CD4-positive, alpha-beta T cell (primary cell): ENCODE measurements at places on chromosomes 5 and 9. TPM values are rescaled to one million over a fixed set of nuclear protein-coding genes. Genes with fewer than 3 reads are reported as not detected.

DMRTA1 gene
- total RNA-seq: not detected

DNA sequence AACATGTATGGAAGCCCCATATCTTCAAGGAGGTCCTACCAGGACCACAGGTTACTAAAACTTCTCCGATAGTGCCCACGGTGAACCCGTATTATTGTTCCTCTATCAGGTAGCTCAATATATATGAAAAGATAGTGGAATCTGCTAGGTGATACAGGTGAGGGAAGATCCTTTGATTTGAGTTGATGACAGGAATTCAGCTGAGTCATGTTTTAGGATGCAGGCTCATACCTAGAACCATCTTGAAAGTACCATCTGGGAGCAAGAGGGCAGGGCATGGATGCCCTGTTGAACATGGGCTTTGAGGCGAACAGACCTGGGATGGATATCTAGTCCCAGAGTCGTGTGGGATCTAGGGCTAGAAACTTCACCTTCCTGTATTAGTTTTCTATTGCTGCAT is 31.8 kb downstream of the UBLCP1 start:
- H3K27ac ChIP-seq: no peak overlapping the region
- no peak overlapping the region for H3K4me3 ChIP-seq
- H3K36me3 ChIP-seq: no peaks in the 10 kb centered on the region
- DNase-seq: no peak

APC gene
- 22.8 TPM for total RNA-seq

STK32A gene
- not detected for total RNA-seq

ZNF454 gene
- not detected for total RNA-seq

DNA sequence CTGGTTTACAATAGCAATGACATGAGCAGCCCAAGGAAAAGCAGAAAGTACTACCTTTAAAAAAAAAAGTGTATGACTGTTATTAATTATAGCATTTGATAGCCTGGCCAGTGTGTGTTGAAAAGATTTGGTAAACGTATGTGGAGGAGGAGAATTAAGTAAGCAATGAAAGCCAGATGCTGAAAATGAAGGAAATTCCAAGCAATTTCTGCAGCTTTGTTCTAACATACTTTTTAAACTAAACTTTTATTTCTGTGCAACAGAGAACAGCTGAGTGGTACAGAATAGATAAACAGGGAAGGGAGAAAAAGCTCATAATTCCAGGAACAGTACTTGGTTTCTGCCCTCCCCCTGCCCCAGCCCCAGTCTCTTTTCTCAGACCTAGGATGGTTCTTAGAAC is 252.6 kb downstream of the ADAMTSL1 start:
- H3K4me3 ChIP-seq: no peak overlapping the region
- no peaks in the 10 kb centered on the region for H3K36me3 ChIP-seq
- no peaks in the 10 kb centered on the region for H3K4me1 ChIP-seq
- H3K27ac ChIP-seq: no peak overlapping the region

ZNF879 gene
- 4.9 TPM for total RNA-seq

HACD4 gene
- 6.5 TPM for total RNA-seq

- H3K4me1 ChIP-seq: no peaks in the 10 kb centered on the region
- no peak overlapping the region for H3K4me3 ChIP-seq
- no peaks in the 10 kb centered on the region for H3K36me3 ChIP-seq
- H3K27me3 ChIP-seq: no peaks in the 10 kb centered on the region
- no peak overlapping the region for H3K27ac ChIP-seq
Observed at GRCh38 chr5:54251981-54252380, 58.4 kb downstream of the ARL15 start.

- H3K27ac ChIP-seq: no peak overlapping the region
- no peaks in the 10 kb centered on the region for H3K27me3 ChIP-seq
- H3K4me3 ChIP-seq: no peak overlapping the region
- no peaks in the 10 kb centered on the region for H3K4me1 ChIP-seq
Observed at GRCh38 chr5:15689836-15690235, 189.9 kb downstream of the FBXL7 start.

DNA sequence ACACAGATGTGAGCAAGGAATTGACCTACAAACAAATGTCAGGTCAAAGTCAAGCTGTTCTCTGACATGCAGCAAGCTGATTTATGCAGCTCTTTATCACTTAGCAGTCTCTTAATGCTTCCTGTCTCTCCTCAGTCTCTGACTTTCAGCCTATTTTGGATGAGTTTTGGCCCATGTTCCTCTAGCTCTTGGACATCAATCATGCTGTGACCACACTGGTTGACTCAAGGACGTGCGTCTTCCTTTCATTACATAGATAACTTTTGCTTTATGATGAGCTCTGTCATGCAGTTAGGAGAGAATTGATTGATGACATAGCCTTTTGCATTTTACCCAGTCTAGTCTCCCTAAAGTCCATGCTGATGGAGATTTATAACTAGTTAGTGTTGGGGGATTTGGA is 9.4 kb upstream of the REEP5 start:
- H3K36me3 ChIP-seq: no peaks in the 10 kb centered on the region
- no peak overlapping the region for H3K27ac ChIP-seq
- no peak for DNase-seq
- H3K4me3 ChIP-seq: no peak overlapping the region
- peaks cover 40% of the 10 kb centered on the region for H3K4me1 ChIP-seq
- H3K27me3 ChIP-seq: no peaks in the 10 kb centered on the region

DNA sequence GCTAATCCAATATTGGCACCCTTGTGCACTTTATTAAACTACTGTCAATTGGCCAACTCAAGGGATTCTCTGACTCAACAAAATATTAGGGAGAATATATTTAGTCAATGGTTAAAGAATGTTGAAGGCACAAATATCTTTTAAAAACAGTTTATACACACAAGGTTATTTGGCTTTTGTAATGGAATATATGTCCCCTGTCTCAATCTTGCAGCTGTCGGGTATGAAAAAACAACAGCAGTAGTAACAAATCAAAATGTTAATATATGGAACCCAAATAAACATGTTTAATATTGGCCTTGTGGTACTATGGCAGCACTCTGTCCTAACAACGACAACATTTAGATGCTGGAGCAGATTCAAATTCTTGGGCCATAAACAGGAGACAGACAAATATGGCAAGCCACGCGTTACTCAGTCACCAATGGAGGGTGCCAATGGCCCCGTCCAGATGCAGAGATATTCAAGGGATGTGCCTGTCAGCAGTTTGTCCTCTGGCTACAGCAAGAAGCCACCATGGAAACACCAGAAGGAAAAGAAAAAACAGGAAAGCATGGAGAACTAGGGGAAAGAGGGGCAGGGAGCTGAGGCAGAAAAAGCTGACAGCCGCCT is 342.0 kb downstream of the NDUFS4 start:
- H3K36me3 ChIP-seq: no peaks in the 10 kb centered on the region
- DNase-seq: no peak
- no peaks in the 10 kb centered on the region for H3K4me1 ChIP-seq
- H3K27me3 ChIP-seq: no peaks in the 10 kb centered on the region

CATSPER3 gene
- 0.56 TPM for total RNA-seq

CDC14B gene
- 3.5 TPM for total RNA-seq

DNA sequence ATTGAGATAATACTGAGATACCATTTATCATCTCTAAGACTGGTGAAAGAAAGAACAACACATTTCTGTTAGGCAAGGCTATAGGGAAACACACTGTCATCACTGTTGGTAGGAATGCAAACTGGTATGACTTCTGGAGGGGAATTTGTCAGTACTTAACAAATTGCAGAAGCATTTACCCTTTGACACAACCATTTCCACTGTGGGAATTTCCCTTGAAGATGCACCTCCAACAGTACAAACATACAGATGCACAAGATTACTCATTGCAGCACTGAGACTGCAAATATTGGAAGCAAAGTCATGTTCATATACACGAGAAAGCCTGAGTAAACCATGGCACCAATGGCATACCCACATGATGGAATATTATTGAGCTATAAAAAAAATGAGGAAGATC is 17.6 kb downstream of the GM2A start:
- DNase-seq: peak; percentile 58
- H3K27me3 ChIP-seq: no peaks in the 10 kb centered on the region
- H3K36me3 ChIP-seq: peaks cover 22% of the 10 kb centered on the region
- no peaks in the 10 kb centered on the region for H3K4me1 ChIP-seq
- H3K4me3 ChIP-seq: no peak overlapping the region

- no peak overlapping the region for H3K27ac ChIP-seq
- no peak overlapping the region for H3K4me3 ChIP-seq
- H3K27me3 ChIP-seq: no peaks in the 10 kb centered on the region
- H3K36me3 ChIP-seq: no peaks in the 10 kb centered on the region
- peaks cover 7% of the 10 kb centered on the region for H3K4me1 ChIP-seq
Observed at GRCh38 chr9:19975499-19975898, 186.7 kb upstream of the SLC24A2 start.

DNA sequence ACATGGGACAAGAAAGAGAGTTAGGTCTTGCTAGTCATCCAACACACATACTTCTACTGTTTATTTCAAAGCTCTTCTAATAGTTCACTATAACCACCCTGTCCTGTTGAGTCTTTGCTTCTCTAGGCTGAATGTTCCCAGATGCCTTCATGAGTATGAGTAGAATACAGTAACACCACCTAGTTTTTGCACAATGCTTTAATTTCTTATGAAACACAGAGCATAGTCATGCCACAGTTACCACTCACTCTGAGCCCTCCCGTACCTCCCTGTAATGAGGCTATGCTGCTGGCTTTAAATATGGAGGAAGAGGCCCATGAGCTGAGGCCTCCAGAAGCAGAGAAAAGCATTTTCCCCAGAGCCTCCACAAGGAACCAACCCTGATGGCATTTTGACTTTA is 75.0 kb upstream of the SLC1A3 start:
- H3K27me3 ChIP-seq: no peaks in the 10 kb centered on the region
- no peak overlapping the region for H3K27ac ChIP-seq
- H3K4me1 ChIP-seq: no peaks in the 10 kb centered on the region
- H3K36me3 ChIP-seq: no peaks in the 10 kb centered on the region
- H3K4me3 ChIP-seq: no peak overlapping the region

- H3K36me3 ChIP-seq: no peaks in the 10 kb centered on the region
- DNase-seq: no peak
- H3K4me1 ChIP-seq: no peaks in the 10 kb centered on the region
- no peaks in the 10 kb centered on the region for H3K27me3 ChIP-seq
- H3K4me3 ChIP-seq: no peak overlapping the region
Observed at GRCh38 chr5:59065554-59065953, 482.7 kb downstream of the RAB3C start.

GRCh38 chr9:119597499-119597898 is 228.3 kb upstream of the BRINP1 start:
- no peak for DNase-seq
- no peaks in the 10 kb centered on the region for H3K36me3 ChIP-seq
- no peaks in the 10 kb centered on the region for H3K27me3 ChIP-seq
- H3K4me1 ChIP-seq: no peaks in the 10 kb centered on the region
- no peak overlapping the region for H3K27ac ChIP-seq
- no peak overlapping the region for H3K4me3 ChIP-seq

GRCh38 chr9:34568774-34569173 is 20.8 kb downstream of the CNTFR start:
- no peak for DNase-seq
- H3K27me3 ChIP-seq: peaks cover 3% of the 10 kb centered on the region
- H3K4me3 ChIP-seq: no peak overlapping the region

DNA sequence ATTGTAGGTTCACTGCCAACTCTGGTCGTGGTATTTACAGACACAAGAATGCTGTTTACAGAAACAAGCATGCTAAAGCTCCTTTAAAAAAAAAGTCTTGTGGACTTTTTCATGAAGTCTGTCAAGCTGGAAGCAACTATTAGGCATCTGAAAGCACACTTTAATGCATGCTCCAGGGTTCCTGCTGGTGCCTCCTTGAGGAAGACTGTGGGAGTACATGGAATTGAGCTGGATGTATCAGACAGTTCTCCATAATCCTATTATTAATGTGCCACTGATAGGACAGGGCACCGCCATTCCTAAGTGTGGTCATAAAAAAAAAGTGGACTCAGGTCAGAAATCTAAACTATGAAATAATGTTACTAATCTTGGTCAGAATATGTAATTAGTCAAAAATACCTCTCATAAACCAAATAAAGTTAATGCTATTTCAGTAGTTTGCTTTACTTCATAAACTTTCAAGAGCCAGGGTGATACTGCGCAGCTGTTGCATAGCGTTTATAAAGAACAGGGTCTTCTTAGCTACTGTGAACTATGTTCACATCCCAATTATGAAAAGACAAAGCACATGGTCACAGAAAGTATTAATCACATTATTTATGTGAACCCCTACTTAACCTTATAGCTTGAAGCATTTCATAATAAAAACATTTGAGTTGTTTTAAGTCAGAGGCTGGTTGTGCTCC is 390.8 kb upstream of the PTGER4 start:
- DNase-seq: no peak
- H3K4me1 ChIP-seq: no peaks in the 10 kb centered on the region
- H3K27ac ChIP-seq: no peak overlapping the region

DNA sequence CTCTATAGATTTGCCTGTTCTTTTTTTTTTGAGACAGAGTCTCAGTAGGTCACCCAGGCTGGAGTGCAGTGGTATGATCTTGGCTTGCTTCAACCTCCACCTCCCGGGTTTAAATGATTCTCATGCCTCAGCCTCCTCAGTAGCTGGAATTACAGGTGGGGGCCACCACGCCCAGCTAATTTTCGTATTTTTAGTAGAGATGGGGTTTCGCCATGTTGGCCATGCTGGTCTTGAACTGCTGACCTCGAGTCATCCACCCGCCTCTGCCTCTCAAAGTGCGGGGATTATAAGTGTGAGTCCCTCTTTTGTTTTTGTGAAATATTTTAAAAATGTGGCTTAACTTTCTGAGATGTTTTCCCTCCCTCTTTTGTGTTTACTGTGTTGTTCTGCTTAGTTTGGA is 29.2 kb downstream of the HSPA4 start:
- no peaks in the 10 kb centered on the region for H3K27me3 ChIP-seq
- no peak overlapping the region for H3K27ac ChIP-seq
- DNase-seq: no peak
- no peaks in the 10 kb centered on the region for H3K4me1 ChIP-seq
- peaks cover 39% of the 10 kb centered on the region for H3K36me3 ChIP-seq
- H3K4me3 ChIP-seq: no peak overlapping the region

PCDHA3 gene
- not detected for total RNA-seq

DNA sequence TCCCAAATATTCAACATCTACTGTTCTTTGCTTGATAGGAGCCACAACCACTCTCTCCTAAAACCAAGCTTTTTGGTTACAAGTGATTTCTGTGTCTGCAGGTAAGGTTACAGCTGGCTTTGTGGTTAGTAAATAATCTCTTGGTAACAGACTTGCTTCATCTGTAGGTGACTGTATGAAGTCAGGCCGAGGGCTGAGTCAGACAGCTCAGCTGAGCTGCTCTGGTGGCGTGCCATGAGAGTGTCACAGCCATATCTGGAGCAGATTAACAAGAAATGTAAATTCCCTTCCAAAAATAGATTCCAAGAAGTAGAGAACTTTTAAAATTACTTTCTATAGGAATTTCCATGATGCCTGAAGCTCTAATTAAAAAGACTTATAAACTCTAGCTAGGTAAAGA is 23.7 kb upstream of the TAS2R1 start:
- H3K36me3 ChIP-seq: no peaks in the 10 kb centered on the region
- DNase-seq: no peak
- H3K4me1 ChIP-seq: no peaks in the 10 kb centered on the region
- H3K4me3 ChIP-seq: no peak overlapping the region
- no peaks in the 10 kb centered on the region for H3K27me3 ChIP-seq

DNA sequence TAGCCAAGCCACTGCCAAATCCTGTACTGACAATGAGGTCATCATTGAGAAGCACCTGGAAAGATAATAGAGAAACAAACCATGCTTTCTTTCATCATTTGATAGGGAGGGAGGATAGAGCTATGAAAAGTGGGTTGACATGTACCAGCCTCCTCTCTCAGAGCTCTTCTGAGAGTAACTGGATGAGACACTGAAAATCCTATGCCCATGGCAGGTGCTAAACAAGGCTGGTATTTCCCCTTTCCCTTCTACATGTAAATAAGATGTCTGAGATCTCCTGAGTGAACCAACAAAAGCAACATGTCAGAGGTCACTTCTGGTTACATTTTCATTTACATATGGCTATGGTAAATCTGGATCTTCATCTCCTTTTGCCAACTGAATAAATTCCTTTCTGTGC is 45.3 kb upstream of the TRAF1 start:
- no peak overlapping the region for H3K4me3 ChIP-seq
- H3K4me1 ChIP-seq: peaks cover 16% of the 10 kb centered on the region
- H3K27me3 ChIP-seq: no peaks in the 10 kb centered on the region
- no peaks in the 10 kb centered on the region for H3K36me3 ChIP-seq
- DNase-seq: no peak

CRHBP gene
- not detected for total RNA-seq
